ENCODE measurements at places on chromosomes 7 and 10.

GRCh38 chr10:73552819-73553715 lies 38.1 kb downstream of the USP54 start:
- DNase-seq = no peak

DNA sequence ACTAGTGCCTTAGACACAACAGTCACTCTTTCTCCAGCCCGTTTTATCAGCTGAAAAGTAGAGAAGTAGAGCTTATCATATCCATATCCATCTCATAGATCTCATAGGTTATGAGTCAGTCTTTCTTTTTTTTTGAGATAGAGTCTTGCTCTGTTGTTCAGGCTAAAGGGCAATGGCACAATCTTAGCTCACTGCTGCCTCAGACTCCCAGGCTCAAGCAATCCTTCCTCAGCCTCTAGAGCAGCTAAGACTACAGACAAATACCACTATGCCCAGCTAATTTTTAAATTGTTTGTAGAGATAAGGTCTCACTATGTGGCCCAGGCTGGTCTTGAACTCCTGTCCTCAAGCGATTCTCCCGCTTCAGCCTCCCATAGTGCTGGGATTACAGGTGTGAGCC lies 2.5 kb upstream of the PARD3 start:
- DNase-seq = no peak

GRCh38 chr10:63217120-63217605 lies 84.0 kb downstream of the NRBF2 start:
- no peak for DNase-seq

GRCh38 chr10:69318106-69318866 lies 40.0 kb downstream of the HK1 start:
- peak; percentile 87 for DNase-seq

- no peak for DNase-seq
Observed at GRCh38 chr7:25196132-25196896, 32.0 kb downstream of the NPVF start.

DNA sequence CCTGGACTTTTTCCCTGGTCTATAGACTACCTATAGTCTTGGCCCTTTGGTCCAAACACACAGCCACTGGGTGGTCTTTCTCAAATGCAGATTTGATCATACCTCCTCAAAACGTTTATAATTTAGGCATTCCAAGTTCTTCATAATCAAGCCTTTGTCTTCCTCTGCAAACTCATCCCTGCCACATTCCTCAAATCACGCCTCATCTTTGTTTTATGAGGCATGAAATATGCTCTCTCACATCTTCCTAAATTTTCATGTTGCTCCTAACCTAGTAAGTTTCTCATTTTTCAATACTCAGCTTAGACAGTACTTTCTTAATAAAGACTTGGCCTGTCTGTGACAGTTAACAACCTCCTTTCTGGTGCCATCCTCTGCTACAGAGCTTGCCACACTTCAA lies 10.9 kb upstream of the HERC4 start:
- DNase-seq = no peak

DNA sequence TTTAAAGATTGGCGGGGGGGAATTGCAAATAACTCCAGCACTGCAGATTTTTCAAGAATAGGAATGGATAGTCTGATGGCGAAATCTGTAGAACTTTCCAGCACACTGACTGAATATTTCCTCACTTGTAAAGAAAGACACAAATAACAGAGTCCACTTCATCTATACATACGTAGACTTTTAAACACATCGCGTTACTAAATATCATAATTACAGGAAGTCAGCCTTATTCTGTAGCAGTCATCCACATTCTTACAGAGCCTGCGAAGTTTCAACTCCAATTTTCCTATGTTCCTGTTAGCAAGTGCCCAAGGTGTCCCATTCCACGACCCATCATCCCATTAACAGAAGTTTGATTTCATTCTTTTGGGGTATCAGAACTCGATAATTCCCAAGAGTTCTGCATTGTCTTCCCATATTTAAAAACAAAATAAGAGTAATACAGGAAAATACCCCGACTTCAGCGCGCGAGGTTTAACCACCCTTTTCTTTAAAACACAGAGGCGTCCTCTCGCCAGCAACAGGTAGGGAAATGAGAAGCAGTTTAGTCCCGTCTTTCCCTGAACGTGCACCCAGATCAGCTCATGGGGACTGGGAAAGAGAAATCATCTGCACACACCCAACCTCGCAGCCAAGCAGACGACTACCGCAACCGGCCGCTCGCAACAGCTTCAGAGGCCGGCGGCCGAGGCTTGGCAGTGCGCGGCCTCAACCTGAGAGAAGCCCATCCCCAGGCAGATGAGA lies 880 bp downstream of the HERC4 start:
- DNase-seq = no peak

- no peak for DNase-seq
Observed at GRCh38 chr7:66950311-66950710, 29.3 kb downstream of the TMEM248 start.

- no peak for DNase-seq
Observed at GRCh38 chr10:12617191-12618175, 268.1 kb downstream of the CAMK1D start.

DNA sequence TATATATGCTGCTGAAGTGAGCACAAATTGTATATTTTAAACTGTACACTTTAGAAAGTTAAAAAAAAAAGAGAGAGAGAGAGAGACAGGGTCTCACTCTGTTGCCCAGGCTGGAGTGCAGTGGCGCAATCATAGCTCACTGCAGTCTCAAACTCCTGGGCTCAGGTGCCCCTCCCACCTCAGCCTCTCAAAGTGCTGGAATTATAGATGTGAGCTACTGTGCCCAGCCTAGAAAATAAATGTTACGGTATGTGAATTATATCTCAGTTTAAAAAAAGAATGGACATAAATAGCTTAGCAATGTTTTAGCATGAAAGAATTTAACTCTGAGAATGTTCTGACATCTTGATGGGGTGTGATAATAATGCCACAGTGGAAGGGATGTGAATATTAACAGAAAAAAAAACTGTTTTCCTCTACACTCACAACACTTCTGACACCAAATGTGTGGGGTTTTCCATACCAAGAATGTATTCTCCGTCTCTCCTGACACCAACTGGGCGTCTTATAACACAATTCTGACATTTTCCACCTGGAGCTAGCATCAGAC lies 162.1 kb downstream of the PLCE1 start:
- DNase-seq = no peak

DNA sequence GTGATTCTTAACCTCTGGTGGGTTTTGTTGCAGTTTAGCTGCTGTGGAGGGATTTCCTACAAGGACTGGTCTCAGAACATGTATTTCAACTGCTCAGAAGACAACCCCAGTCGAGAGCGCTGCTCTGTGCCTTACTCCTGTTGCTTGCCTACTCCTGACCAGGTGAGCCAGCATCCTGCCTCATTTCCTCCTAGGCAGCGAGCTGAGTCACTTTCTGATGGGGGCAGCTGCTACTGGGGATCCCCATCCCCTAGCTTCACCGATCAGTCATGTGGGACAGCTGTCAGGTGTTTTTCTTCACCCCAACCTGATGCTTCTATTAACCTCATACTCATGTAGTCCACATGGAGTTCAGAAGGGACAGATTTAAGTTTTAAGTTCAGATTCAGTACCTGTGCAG lies 21.7 kb upstream of the SMO start:
- no peak for DNase-seq

DNA sequence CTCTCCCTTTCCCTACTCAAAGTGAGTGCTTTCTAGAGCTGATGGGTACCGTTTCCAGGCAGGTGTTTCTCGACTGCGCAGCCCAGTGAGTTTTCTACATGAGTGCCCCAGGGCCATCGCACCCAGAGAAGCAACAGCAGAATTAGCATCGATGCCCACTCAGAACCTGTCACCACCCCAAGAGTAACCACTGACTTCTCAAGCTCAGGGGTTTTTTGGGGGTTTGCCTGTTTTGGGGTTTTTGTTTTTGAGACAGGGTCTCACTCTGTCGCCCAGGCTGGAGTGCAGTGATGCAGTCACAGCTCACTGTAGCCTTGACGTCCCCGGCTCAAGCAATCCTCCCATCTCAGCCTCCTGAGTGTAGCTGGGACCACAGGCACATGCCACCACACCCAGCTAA lies 25.7 kb downstream of the SNX8 start:
- DNase-seq = no peak

DNA sequence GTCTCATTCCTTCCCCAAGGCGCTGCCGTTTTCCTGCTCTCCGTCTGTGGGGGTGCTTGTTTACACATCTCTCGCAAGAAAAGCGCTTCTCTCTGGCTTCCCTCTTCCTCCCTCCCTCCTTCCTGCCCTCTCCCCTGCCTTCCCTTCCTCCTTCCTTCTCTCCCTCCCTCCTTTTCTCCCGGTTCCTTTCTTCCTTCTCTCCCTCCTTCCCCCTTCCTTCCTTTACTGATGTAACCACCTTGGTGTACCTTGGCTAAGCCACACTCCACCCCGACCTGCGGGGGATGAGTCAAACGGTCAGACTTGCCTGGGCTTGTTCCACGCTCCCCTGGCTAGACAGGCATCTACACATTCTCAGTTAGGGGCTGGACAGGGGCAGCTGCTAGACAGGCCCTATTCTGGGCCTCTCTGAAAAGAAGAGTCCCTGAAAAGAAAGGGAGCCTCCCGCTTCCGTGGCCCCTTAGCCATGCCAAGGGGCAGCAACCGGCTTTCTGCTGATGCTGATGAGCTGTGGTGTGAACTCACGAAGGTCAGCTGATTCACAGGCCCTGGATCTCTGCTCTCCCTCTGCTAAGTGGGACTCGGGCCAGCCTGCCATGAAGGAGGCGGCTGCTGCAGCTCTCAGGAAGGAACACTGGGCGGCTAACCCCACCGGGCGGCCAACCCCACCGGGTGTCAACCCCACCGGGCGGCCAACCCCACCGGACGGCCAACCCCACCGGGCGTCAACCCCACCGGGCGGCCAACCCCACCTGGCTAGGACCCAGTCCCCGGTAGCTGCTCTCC lies 216.8 kb downstream of the TCERG1L start:
- DNase-seq = no peak

GRCh38 chr10:36516281-36516680 lies 609.1 kb upstream of the ANKRD30A start:
- DNase-seq = no peak

DNA sequence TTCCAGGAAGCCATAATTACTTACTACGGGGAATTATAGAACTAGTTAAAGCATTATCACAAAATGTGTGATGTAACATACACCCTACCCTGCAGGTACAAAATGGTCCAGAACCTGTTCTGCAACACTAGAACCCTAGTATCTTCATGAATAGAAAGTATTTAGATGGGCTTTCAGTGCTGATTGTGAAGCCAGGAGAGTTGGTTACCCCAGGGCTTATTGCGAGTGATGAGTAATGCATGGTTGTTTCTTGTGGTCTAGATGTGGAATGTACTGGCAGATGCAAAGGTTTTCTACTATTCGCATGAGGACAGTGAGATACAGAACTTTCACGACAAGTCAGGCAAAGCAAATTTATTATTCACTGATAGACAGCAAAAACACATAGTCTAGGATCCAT lies 33.6 kb upstream of the AGR3 start:
- DNase-seq = no peak

DNA sequence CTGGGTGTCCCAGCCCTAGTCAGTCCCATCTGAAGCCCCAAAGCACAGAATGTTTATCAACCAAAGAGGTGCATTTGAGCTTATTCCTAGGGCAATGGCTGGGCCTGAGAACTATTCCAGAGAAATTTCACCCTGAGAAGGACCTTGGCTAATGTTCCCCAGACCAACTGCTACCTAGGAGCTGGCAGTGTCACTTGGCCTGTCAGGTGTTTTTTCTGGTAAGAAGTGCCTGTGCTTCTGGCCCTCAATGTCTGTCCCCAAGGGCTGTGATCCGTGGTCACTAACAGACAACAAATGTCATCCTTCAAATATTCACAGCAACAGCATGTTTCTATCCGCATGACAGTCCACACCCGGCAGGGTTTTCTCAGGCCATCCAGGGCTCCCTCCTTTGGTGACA lies 209.3 kb upstream of the FRMD4A start:
- no peak for DNase-seq

- DNase-seq = no peak
Observed at GRCh38 chr10:19620811-19621210, 195.4 kb upstream of the PLXDC2 start.

- DNase-seq = no peak
Observed at GRCh38 chr7:157675427-157675927, 338.7 kb downstream of the DNAJB6 start.

DNA sequence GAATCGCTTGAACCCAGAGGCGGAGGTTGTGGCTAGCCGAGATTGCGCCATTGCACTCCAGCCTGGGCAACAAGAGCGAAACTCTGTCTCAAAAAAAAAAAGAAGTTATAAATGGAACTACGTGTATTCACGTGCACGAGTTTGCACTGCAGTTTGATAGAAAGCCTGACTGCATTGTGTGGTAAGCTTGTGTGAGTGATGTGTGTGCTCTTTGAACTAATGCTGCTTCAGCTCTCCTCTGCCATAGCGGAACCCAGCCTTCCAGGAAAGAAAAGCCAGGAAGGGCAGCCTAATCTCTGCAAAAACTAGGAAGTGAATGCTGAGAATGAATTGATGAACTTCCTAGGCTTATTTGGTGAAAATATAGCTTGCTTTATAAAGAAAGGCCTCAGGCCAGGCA lies 15.6 kb upstream of the MKRN1 start:
- DNase-seq = no peak

DNA sequence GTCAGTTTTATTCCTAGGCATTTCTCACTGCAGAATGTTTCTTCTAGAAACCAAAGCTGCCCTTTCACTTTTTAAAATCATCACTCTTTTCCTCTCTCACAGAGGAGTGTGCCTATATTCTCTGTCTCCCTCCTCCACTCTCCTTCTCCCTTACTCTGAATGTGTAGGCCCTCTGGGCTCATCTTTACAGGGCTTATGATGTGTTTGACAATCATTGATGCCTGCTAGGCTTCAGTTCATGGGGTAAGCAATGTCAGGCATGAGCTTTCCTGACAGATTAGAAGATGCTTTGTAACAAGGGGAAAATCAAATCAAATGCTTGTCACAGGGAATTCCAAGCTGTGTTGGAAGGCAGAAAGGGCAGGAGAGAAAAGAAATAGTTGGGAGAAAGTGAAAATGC lies 742.9 kb downstream of the SORCS3 start:
- no peak for DNase-seq

- DNase-seq = no peak
Observed at GRCh38 chr7:7221599-7222038, 39.3 kb downstream of the C1GALT1 start.

GRCh38 chr7:74606909-74607510 lies 50.5 kb upstream of the GTF2I start:
- no peak for DNase-seq

- DNase-seq = no peak
Observed at GRCh38 chr7:25235471-25235870, 7.2 kb upstream of the NPVF start.

GRCh38 chr10:74165530-74165901 lies 14.5 kb downstream of the ADK start:
- no peak for DNase-seq

DNA sequence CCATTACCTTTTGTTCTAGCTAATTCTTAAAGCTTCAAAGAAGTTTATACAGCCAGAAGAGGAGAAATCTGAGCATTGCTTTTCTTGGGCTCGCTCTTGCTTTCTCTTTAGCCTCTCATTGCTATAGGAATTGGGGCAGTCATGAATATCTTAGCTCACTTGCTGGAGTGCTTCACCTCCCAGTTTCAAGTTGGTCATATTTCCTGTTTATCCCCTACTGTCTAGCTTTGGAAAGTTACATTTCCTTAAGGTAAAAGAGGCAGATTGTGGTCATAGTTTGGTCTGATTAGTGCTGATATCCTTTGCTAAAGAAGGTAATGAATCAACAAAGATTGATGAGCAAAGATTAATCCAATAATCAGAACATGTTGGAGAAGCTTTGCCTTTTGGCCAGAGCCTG lies 77.7 kb upstream of the GLI3 start:
- no peak for DNase-seq
